NCI-H1048 (cell line): ENCODE measurements at places on chromosomes 2 and 18.

DNA sequence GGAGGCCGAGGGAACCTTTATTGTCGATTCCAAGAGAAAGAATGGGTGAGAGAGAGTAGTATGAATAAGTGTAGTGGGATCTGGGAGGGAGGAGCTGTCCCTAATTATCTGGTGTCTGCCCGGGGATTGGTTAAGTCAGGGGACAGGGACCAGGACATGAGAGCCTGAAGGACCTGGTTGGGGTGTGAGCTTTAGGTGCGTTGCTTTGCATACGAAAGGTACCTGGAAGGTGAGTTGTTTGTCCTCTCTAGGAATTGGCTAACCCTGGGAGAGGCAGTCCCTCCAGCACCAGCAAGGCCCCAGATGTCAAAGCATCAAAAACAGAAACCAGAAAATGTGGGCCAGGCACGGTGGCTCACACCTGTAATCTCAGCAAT, 48.1 kb upstream of the RPL31 start:
- DNase-seq, result no peak

GRCh38 chr2:222336442-222336841, 37.6 kb upstream of the PAX3 start:
- DNase-seq, result no peak

GRCh38 chr2:226398580-226398979, 401.0 kb downstream of the IRS1 start:
- DNase-seq, result no peak

DNA sequence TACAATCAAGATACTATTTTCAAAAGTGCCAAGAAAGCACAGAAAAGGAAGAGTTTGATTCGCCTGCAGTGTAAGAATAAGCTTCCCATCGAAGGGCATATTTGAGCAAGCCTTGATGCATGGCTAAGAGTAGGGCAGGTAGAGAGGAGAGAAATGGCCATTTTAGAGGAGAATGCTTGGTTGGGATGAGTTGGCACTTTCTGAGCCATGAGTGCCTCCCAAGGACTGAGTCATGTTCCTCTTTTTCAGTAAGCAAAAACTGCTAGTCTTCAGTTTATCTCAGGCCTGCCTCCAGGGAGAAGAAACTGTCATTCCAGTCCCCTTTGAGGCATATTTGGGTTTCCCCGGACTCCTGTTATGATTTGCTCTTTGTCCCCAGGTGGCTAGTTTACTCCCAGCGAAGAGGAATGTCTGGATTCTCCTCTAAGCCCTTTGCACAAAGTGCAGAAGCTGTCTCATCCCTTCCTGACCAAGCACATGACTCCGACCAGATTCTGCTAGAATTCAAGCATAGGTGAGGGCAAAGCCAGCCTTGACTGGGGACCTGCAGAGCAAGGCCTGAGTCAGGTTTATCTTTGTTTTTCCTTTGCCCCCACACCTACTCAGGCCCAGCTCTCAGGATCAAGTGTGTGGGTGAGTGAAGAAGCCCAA, 115.2 kb downstream of the TTC32 start:
- DNase-seq, result no peak

- DNase-seq, result no peak
Measured at GRCh38 chr2:234818937-234819336, 132.9 kb upstream of the SH3BP4 start.

GRCh38 chr2:27408601-27409320, 630 bp downstream of the PPM1G start:
- no peak for DNase-seq

DNA sequence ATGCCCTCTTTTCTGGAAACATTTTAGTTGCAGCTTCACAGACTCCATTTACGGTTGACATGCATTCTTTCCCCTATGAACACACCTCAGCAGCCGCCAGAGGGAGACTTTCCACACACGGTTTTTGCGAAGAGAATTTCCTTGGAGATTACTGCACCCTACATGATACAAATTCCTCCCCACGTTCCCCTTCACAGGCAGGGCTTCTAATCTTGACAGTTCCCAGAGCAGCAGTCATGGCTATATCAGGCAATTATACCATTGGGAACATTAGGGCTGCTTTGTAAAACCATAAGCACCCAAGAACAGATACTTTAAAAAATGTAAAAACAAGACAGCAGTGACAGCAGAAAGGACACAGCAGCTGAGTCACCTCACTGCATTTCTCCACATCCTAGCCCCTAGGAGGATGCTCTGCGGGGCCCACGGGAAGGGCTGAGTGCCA, 253.8 kb downstream of the TGIF1 start:
- DNase-seq, result no peak

DNA sequence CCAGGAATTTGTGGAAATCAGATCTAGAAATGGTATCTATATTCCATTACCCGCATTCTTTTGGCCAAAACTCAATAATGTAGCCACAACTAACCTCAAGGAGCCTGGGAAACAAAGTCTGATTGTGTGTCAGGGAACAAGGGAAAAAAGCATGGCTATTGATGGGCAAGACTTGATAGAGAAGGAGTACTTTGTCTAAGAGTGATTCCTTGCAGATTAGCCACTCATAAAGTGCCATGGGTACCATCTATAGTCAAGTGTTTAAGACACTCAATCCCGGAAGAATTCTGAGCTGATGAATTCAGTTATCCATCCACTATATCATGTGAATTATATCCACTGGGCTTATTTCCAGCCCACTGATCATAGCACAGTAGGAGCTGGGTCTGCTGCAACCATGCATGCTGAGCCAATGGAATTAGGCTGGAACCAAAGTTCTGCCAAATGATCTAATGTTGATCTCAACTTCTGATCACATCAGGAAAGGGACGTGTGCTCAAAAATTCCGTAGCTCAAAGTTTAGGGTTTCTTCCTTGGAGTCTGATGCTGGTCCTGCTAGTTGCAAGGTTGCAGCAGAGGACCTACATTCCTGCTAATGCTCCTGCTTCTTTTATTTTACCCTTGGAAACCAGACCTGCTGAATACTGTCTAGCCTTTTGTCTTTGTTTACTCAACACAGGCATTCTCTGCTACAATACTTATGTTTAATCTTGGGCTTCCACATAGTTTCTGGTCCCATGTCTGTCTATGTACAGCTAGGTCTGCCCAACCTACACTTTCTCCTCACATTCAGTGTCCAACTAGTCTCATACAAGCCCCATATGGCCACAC, 629.7 kb downstream of the IRS1 start:
- no peak for DNase-seq
